Astrocyte (in vitro differentiated cells and primary cell): ENCODE measurements at places on chromosomes 1 and 21. TPM values are rescaled to one million over a fixed set of nuclear protein-coding genes. Genes with fewer than 3 reads are reported as not detected.

ZMPSTE24 gene
- total RNA-seq = 62.4 and 62.5 TPM in 2 replicates

PRAMEF33 gene
- not detected in 2 replicates for total RNA-seq

KCNT2 gene
- 4.8 and 5.9 TPM in 2 replicates for total RNA-seq

KLHDC8A gene
- total RNA-seq = 0.39 and 0.50 TPM in 2 replicates

HES3 gene
- total RNA-seq = not detected in 2 replicates

ESPN gene
- 0.66 and 0.96 TPM in 2 replicates for total RNA-seq

PROX1 gene
- total RNA-seq = 1.9 and 4.8 TPM in 2 replicates

ZMYM1 gene
- 15.1 and 17.1 TPM in 2 replicates for total RNA-seq

FAM229A gene
- total RNA-seq = 3.5 and 4.2 TPM in 2 replicates

DFFB gene
- total RNA-seq = 5.9 and 7.4 TPM in 2 replicates

CFH gene
- total RNA-seq = 15.8 and 32.3 TPM in 2 replicates

FCGR2B gene
- not detected in 2 replicates for total RNA-seq

KCNA2 gene
- total RNA-seq = 0.57 and 1.0 TPM in 2 replicates

- no peak for DNase-seq
Observed at GRCh38 chr1:156387870-156388173, 18.8 kb downstream of the RHBG start.

DNA sequence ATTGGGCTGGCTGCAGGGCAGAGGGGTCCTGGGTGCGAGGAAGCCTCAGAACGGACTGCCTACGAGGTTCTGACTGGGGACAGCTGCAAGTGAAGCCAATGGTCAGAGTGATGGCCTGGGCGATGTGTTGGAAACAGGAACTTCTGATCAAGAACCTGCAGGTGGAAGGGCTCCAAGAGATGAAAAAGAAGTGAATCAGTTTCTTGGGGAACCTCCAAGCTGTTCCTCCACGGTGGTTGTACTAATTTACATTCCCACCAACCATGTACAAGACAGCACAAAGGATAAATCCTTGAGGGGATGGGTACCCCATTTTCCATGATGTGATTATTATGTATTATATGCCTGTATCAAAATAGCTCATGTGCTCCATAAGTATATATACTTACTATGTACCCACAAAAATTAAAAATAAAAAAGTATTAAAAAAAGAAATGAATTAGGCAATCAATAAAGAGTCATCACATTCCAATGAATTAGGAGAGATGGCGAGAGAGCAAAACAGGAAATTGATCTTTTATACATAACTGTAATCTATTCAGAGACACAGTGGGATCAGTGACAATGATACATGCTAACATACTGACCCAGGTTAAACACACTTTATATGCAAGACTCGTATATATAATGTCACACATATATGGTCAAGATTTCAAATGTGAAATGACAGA is 58.1 kb downstream of the PTPN14 start:
- peak; percentile 80 for DNase-seq

DNA sequence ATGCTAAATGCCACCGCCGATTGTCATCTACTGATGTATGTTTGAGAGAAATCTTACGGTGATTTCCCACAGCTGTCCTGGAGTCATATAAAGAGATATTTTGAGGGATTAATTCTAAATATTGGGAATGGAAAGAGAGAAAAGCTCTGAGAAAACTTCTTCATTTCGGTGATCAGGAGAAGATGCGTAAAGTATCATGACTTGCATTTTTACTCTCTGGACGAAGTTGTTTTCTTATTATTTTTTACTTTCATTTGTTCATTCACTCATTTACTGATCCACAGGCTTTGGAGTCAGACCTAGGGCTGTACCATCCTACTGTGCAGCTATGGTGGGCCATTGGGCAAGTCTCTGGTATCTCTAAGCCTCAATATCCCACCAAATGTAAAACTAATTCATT is 58.4 kb upstream of the RUNX1 start:
- DNase-seq = no peak

- no peak for DNase-seq
Observed at GRCh38 chr1:63414691-63415365, 47.4 kb downstream of the ALG6 start.

- no peak for DNase-seq
Observed at GRCh38 chr1:20031836-20032235, 38.2 kb upstream of the PLA2G5 start.

DNA sequence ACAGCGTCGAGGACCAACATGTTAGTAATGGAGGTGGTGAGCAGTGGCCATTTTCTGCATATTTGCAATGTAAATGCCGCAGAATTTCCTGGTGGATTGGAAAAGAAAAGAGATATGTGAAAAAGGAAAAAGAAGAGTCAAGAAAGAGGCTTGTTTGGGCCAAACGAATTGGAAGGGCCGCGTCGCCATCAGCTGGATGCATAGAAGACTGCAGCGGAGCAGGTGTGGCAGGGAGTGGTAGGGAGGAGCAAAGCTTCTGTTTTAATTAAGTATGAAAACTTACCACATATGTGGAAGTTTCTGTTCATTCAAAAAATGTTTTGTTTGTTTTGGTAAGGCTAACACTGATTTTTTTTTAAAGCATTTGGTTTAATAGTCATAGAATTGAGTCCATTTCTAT is 690.7 kb downstream of the NCAM2 start:
- peak; percentile 18 for DNase-seq

DNA sequence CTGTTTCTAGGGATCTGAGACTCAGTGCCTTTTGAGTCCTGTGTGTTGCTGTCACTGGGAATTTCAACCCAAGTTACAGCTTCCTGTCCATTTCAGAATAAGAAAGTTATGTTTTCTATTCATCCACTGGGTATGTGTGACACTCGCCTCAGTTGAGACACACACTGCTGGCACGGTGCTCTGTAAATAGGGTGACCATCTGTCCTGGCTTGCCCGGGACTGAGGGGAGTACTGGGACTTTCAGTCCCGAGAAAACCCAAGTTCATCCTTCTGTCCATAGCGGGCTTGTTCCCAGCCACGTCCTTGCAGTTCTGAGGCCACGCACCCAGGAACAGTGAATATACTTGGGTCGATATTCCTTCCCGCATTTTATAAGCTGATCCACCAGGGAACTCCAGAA is 56.3 kb upstream of the DISP3 start:
- DNase-seq = no peak

DNA sequence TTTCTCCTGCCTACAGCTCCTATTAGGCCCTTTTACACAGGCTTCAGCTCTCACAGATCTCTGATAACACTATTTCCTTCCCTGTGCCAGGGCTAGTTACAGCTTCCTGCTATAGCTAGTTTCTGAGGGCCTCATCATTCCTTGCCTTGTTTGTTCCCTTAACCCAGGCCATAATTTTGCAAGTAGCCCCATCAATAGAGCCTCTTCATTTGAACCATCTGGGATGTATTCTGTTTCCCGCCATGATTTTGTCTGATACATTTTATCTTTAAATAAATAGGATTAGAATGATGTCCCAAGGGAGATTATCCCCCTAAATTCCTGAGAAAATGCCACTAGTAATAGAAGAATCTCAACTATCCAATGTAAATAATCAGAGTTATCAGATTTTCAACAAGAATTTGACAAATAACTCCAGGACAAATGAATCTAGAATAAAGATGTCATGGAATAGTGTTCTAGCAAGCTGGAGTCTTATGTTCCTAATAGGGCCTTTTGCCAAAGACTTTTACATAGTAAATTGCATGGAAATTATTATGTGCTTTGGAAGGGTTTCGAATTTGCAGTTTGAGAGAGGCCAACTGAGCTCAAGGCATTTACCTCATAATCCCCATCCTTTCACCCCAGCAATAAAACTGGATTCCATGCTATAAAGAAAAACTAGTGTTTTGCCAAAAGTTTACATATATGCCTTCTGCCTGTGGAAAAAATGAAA is 16.1 kb downstream of the IFT25 start:
- DNase-seq = no peak

GRCh38 chr1:22739648-22740385 is 29.2 kb downstream of the EPHB2 start:
- peak; percentile 94 for DNase-seq

DNA sequence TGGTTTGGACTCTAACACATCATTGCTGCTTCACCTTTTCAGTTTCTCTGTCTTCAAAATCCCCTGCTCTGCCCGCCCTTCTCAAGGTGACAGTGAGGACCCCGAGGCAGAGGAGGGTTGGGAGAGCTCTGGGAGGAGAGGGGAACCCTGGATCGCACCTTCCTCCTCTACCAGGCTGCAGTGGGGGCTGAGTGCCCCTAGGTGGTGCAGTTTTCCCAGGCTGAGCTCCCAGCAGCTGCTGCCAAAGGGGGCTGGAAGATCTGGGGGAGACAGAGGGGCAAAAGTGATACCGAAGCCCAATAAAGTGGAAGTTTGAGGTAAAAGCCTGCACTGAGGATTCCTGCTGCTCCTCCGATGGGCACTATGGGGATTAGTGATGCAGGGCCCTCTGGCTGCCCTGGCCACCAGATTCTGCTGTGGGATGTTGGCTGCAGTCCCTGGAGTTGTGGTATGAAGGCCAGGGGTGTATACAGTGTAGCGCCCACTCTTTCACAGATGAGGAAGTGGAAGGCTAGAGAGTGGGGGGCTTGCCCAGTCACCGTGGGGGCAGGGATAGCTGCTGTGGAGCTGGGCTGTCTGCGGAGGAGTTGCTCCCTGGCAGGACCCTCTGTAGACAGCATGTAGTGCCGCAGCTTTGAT is 40.7 kb upstream of the SCMH1 start:
- peak; percentile 8 for DNase-seq

DNA sequence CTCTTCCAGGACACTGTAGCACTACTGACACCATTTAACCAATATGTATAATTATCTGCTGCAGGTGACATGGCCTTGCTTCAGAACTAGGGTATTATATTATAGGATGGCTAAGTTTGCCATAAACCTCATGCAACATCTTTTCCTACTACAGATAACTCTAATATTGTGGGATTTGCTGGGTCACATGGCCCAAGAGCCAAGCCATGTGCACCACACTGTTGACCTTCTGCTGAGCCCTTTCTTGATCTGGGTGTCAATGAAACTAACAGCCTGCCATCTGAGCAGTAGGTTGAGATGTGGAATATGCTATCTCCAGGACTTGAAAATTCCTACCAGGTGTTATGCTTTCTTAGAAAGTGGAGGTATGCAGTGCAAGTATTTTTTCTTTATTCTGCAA is 2291.1 kb downstream of the MRPL39 start:
- no peak for DNase-seq

GRCh38 chr1:23544444-23545389 is 13.7 kb upstream of the E2F2 start:
- DNase-seq = peak; percentile 54

- peak; percentile 17 for DNase-seq
Observed at GRCh38 chr21:36754241-36754898, 55.5 kb downstream of the SIM2 start.

DNA sequence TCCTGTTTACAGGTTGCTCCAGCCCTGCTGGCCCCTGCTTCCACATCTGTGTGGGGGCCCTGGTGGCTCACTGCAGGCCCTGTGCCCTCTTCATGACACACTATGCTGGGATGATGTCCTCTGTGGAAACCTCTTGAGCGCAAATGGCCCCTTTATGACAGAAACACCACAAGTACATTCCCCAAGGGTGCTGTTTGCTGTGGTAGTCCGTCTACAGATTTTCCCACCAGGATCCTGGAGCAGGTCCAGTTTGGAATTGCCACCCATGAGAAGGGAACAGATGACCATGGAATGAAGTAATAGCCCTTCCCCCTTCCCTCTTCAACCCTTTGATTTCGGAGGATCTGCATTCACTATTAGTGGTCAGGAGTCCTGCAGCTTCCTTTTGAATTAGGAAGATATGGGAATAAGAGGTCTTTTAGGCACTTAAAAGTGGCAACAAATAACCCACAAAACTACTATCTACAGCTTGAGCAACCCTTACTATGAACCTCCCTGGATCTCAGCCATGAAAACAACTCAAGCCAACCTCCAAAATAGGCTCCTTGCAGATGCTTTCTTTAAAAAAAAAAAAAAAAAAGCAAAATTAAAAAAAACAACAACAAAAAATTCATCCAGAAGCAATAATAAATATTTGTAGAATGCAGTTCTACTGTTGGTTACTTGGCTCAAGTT is 121.9 kb upstream of the TSPAN2 start:
- no peak for DNase-seq

DNA sequence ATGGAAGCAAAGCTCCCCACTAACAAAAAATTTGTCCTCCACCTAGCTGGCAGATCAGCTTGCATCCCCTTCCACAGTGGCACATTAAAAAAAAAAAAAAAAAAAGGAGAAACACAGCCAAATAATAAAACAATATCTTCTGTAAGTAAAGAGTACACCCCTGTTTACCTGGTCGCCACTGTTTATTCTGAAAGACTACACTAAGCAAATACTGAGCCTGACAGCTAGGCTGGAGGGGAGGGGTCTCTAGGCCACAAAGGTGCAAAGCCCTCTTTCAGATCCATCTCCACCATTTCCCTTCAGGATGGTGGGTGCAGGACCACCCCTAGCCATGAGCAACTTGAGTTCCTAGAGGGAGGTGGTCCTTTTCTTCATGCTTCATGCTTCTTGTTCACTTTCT is 22.8 kb upstream of the SLC45A3 start:
- DNase-seq = no peak

GRCh38 chr1:31879981-31880608 is 58.1 kb downstream of the PTP4A2 start:
- DNase-seq = no peak

DNA sequence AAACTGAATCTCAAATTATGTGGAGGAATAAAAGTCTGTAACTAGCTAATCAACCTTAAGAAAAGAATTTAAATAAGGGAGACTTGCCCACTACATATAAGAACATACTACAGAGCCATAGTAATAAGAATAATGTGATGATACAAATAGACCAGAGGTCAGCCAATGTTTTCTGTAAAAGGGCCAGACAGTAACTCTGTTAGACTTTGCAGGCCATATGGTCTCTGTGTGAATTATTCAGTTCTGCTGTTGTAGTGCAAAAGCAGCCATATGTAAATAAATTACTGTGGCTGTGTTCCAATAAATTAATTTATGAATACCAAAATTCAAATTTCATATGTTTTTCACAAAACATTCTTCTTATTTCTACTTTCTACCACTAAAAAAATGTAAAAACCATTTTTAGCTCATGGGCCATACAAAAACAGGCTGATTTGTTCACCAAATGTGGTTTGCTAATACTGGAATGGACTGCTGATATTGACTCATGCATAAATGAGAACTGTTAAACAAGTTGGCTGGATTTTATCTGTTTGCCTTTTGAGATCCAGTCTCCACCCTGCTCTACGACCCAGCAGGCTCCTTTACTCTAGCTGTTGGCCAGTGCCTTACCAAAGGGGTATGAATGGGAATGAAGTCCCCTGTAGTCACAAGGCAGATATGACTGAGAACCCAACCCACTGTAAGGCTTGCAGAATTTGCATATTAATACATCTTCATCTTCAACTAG is 98.2 kb upstream of the ZNHIT6 start:
- no peak for DNase-seq

DNA sequence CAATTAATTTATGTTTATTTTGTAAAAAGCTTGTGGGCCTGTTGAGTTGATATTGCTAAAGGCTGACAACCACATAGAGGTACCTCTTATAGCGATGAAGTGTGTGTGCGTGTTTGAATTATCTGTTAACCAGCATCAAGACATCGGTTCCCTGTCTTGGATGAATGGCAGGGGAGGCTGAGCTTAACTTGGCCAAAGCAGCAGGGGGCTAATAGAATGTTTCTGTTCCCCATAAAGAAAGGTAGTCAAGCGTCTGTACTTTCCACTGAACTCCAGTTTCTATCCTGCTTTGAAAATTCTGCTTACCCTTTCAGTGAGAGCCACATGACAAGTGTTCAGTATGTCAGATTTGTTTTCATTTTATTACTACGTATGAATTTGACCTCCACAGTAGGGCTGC is 63.0 kb downstream of the ROR1 start:
- no peak for DNase-seq
